Activated CD4-positive, alpha-beta memory T cell treated with anti-CD3 and anti-CD28 coated beads, Interleukin-2, amount 10 ng/mL, durations not matched to agents 7 days and 5 days (primary cell): ENCODE measurements at places on chromosomes 2 and 18. TPM values are rescaled to one million over a fixed set of nuclear protein-coding genes. Genes with fewer than 3 reads are reported as not detected.

The SPEG gene
- total RNA-seq: 0.20 TPM

The HNMT gene
- not detected for total RNA-seq

- no peak for DNase-seq
Measured at GRCh38 chr2:100747551-100747950, 72.4 kb upstream of the NPAS2 start.

DNA sequence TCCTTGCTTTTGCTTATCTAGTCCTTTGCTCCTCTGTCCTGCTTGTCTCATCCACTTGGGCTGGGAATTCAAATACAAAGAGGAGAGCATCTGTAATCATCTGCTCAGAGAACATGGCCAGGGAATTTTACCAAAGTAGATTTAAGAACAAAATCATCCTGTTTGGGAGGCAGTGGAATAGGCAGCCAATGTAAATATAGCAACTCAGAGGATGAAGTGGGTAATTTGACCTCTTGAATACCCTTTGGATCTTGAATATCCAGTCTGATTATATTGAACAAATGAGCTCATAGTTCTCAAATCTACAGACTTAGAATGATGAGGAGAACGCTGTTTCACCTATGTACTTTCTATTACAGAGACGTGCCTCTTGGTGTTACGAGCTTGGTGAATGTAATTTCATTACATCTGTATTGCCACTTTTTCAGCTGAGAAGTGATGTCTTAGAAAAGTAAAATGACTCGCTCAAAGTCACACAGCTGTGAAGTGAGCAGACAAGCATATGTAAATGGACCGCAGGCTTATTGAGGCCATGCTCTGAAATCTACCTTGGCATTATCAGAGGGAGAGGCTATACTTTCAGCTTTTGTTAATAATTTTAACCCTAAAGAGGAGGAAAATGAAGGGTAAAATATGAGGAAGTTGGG, 266.3 kb downstream of the MTX2 start:
- no peak for DNase-seq

DNA sequence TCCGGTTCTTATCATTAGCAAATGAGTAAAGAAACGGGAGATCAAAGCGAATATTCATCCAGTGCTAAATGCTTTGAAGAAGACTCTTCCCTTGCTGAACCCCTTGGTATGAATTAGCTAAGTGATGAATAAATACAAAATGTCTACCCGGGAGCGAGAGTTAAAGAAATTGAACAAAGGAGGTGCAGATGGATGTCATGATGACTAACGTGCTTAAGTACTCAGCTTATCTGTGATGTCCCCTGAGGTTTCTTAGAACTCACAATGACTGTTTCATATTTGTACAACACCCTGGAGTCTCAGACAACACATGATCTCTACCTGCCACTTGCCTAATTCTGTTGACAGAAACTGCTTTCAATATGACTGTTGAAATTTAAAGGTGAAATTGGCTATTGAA, 148.5 kb downstream of the TMEM200C start:
- no peak for DNase-seq

DNA sequence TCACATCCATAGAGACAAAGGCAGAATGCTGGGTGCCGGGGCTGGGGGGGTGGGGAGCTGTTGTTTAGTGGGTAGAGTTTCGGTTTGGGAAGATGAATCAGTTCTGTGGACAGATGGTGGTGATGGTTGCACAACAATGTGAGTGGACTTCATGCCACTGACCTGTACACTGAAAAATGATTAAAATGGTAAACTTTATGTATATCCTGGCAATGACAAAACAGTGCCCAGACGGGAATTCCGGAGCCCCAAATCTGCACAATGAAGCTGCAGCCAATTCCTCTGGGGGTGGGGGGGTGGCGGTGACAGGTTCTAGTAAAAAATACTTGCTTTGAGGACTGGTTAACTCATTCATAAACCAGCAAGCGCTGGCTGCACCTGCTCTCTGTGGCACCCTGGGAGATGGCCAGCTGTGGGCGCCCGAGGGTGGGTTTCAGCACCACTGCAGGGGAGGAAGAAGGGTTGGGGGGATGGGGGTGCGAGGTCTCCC, 81.8 kb upstream of the HPCAL1 start:
- no peak for DNase-seq

GRCh38 chr2:46748735-46749531, 166.7 kb downstream of the MCFD2 start:
- no peak for DNase-seq

DNA sequence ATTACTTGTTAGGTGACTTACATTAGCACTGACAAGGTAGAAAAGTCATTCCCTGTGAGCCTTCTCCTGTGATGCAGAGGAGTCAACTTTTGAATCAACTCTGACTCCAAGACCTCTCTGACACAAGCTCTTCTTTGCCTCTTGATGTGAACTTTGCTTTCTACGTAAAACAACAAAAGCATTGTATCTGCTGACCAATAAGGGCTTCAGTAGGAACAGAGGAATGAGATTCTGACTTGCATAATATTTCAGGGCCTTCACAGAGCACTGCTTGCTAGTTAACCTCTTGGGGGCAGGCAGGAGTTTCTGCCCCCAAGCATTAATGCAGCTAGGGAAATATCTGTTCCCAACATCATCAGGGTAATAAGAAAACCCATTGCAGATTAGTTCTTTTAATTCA, 791.5 kb downstream of the BCL11A start:
- DNase-seq: no peak

DNA sequence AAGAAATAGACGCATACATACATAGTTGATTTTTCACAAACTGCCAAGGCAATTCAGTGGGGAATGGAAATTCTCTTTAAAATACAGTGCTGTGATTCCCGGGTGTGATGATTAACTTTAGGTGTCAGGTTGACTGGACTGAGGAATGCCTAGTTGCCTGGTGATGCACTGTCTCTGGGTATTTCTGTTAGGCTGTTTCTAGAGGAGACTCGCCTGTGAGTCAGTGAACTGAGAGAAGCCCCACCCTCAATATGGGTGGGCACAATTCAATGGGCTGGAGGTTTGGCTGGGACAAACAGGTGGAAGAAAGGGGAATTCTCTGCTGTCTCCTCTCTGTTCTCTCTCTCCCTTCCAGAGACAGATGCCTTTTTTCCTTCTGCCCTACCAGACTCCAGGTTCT, 187.6 kb downstream of the ARHGAP28 start:
- no peak for DNase-seq
